Hippocampal formation (tissue), 2 donors: ENCODE measurements at places on chromosomes 2 and 18.

DNA sequence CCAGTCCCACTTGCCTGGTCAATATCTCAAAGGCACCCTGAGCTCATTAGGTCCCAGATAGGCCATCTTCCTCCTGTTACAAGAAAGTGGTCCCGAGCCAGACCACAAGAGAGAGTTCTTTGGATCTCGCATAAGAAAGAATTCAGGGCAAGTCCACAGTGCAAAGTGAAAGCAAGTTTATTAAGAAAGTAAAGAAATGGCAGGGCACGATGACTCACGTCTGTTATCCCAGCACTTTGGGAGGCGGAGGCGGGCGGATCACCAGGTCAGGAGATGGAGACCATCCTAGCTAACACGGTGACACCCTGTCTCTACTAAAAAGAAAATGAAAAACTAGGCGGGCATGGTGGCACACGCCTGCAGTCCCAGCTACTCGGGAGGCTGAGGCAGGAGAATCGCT lies 10.8 kb upstream of the SMAD7 start:
- DNase-seq: no peak

DNA sequence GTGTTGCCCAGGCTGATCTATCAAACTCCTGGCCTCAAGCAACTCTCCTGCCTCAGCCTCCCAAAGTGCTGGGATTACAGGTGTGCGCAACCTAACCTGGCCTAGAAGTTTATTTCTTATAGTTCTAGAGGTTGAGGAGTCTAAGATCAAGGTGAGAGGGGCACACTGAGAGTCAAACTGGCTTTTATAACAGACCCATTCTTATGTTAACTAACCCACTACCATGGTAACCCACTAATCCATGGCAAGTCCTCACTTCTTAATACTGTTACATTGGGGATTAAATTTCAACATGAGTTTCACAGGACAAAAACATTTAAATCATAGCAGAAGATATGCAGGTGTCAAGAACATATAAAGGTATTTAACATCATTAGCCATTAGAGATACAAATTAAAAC lies 50.6 kb downstream of the MDH1 start:
- DNase-seq: no peak

GRCh38 chr2:56130463-56131070 lies 53.2 kb upstream of the CCDC85A start:
- no peak for DNase-seq

DNA sequence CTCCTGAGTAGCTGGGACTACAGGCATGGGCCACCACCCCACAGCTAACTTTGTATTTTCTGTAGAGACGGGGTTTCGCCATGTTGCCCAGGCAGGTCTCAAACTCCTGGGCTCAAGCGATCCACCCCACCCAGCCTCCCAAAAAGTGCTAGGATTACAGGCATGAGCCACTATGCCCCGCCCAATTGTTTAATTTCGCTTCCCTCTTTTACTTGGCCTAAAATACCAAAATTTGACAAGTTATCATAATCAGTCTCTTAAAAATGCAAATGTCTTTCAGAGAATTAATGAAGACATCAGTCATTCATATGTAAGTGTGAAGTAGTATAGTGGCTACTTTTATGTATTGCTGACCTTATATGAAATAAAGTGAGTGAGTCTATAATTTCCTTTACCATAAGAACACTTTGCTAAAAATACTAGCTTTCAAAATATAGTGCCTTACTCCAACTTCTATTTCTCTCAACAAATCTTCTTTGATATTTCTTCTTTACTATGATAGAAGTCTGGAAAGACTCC lies 9.8 kb downstream of the FBXO11 start:
- DNase-seq: no peak
